Stimulated activated CD8-positive, alpha-beta memory T cell treated with anti-CD3 and anti-CD28 coated beads, Interleukin-7, amount 100 ng/mL, for 1 hour (primary cell): ENCODE measurements at places on chromosomes 4 and X.

GRCh38 chrX:65300104-65300809, 234.3 kb downstream of the LAS1L start:
- DNase-seq, result no peak

DNA sequence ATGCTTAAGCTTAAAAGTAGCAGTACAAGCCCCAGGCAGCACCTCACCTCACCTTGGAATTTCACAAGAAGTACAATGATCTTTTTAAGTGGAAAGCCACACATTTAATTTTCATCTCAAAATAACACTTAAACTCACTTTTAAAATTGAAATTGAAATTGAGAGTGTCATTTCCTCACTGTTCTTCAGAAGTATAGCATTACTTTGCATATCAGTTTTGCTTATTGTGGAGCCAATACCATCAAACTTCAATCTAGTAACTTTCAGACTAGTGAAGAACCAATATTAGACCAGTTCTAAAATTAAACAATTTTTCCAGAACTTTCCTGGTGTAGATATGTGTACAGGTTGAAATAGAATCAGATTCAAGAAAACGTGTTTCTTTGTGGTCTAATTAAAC, 242.4 kb downstream of the NDST4 start:
- no peak for DNase-seq

GRCh38 chrX:12494400-12495138, 296.6 kb upstream of the PRPS2 start:
- DNase-seq, result no peak

- DNase-seq, result no peak
Measured at GRCh38 chr4:73181231-73181630, 77.4 kb downstream of the ANKRD17 start.

- no peak for DNase-seq
Measured at GRCh38 chr4:82551734-82552133, 10.1 kb downstream of the TMEM150C start.

- DNase-seq, result no peak
Measured at GRCh38 chr4:145069361-145069760, 28.6 kb downstream of the ANAPC10 start.

DNA sequence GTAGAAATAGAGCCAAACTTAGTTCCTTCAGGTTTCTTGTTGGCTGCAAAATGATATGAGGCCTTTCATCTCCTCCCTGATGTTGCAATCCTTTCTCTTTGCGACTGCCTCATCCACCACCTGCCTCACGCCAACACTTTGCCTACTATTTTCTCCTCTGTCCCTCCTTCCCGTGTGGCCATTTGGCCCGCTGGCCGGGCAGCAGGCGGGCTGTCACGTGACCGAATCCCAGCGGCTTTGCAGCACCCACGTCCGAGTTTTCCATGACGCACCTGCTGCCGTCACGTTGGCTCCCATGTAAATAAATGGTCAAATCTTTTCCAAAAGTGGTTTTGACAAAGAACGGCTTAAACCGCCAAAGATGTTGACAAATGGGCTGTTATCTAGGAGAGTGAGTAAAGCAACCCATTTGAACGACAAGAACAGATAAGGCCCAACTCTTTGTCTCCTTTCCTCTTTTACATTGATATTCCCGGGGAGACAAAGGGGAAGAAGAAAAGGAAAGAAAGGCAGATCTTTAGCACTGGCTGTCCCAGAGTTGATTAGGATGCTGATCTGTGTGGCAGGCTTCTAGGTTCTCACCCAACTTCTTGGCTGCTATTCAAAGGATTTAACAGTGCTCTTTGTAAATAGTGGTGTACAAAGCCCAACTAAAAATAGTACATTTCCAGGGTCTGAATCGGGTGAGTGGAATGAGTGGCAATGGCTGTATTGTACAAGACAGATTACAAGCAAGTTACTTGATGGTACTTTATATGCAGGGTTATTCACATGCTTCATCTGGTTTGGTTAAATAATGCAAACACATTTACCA, 174.2 kb upstream of the JADE1 start:
- DNase-seq, result no peak

DNA sequence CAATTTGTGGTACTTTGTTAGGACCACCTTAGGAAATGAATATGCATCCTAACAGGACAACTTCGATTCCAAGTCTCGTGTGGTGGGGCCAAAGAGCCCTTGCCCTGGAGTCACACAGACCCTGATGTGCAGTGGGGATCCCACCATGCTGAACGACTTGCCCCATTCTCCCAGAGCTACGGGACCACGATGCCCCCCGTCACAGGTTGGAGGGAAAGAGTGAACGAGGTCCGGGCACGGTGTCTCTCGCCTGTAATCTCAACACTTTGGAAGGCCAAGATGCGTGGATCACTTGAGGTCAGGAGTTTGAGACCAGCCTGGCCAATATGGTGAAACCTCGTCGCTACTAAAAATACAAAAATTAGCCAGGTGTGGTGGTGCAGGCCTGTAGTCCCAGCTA, 14.4 kb upstream of the MSX1 start:
- DNase-seq, result no peak

DNA sequence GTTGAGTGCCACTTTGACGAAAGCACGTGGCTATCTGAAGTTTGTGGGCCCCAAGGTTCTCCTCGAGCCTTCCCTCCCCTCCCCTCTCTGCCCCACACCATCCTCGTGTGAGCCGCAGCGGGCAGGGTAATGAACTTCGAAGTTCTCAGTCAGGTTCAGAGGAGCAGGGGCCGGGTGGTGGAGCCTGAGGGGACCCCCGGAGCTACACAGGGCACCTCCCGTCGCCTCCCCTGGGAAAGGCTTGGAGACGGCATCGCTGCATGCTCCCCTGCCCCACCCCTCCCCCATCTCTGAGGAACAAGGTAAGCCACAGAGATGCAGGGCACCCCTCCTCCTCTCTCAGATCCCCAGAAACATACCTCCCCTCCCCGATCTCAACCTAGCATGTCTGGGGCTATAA, 2.8 kb upstream of the NKX1-1 start:
- DNase-seq, result no peak
